ENCODE measurements at places on chromosomes 4 and X.
A peak's percentile ranks its signal among the peaks of the same experiment; 100 is the strongest.

- no peak for DNase-seq
Observed at GRCh38 chr4:149914119-149915115, 98.8 kb upstream of the IQCM start.

- no peak for DNase-seq
Observed at GRCh38 chrX:33014949-33015348, 196.4 kb downstream of the DMD start.

GRCh38 chr4:113052379-113052951 is 3.0 kb downstream of the ANK2 start:
- DNase-seq: no peak

- no peak for DNase-seq
Observed at GRCh38 chrX:38923451-38923969, 122.3 kb downstream of the MID1IP1 start.

GRCh38 chrX:9899640-9900111 is 67.5 kb upstream of the CLDN34 start:
- no peak for DNase-seq

DNA sequence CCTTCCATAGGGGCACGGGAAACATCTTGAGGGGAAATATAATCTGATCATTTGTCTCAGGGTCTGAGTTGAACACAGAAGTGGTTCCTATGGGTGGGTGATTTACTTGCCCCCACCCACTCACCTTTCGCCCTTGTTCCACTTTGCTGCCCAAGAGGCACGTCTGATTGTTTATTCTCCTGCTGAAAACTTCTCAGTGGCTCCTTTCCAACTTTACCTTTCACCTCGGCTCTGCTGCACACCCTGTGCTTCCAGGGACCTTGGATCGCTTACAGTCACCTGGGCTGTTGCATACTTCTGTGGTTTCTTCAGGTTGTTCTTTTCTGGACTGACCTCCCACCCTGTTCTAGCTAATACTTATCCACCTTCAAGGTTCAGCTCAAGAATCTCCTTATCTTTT is 213.4 kb upstream of the JADE1 start:
- DNase-seq: no peak

- peak; percentile 31 for DNase-seq
Observed at GRCh38 chrX:119784747-119785446, 6.5 kb downstream of the RPL39 start.

- DNase-seq: no peak
Observed at GRCh38 chr4:6466756-6467381, 5.5 kb downstream of the PPP2R2C start.

- DNase-seq: no peak
Observed at GRCh38 chr4:184413261-184414046, 60.9 kb downstream of the IRF2 start.

- DNase-seq: no peak
Observed at GRCh38 chr4:150108691-150109090, 30.4 kb downstream of the DCLK2 start.
